Stimulated activated CD4-positive, alpha-beta T cell treated with anti-CD3 and anti-CD28 coated beads, Interleukin-2, amount 100 ng/mL, for 24 hours (primary cell): ENCODE measurements at places on chromosomes 7 and 10.

DNA sequence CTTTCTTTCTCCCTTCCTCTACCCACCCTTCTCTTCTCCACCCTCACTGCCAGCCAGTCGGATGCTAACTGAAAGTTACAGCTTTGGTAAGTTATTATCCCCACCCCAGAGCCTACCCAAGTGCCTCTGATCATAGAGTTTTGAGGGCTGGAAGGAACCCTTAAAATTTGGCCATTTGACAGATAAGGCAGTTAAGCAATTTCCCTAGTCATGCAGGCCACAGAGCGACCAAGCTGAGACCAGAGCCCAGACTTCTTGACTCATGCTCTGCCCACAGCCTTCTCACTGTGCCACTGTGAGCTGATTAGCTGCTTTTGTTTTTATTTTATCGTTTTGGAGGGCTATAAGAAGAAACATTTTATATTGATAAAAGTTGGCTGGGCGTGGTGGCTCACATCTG lies 17.2 kb downstream of the SAP25 start:
- no peak for DNase-seq

GRCh38 chr10:13915710-13916109 lies 328.9 kb downstream of the PRPF18 start:
- DNase-seq = no peak

DNA sequence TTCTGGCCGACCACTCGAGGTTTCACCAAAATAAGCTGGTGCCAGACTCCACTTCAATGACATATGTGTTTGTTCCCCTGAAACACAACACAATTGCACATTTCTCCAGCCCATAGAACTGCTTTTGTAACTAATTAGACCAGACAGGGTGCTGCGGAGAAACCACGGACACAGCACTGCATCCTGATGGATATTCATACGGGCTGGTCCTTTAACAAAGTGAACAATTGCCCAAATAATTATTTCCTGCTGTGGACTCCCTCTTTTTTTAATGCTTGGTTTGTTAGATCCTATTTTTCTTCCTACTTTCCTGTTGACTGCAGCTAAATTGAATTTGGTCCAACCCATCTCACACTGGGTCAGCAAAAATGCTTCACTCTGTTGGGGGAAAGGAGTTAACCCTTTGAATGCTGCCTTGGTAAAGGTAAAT lies 198.6 kb upstream of the BMPER start:
- no peak for DNase-seq

DNA sequence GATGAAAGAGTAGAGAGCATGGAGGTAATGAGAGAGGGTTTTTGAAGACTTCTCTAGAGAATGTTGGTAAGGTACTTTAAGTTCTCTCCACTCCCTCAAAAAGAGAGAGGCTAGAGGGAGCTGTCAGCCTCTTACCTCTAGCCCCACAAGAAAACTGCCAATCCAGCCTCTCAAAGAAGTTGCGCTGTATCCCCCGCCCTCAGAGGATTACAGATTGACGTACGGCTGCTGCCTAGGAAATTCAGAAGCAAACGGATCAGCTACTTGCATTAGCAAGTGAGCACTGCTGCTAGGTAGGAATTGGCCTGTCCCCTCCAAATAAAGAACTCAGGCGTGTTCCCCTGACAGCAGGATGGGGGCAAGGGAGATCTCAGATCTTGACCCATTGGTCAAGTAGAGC lies 34.2 kb downstream of the TYW1B start:
- DNase-seq = no peak

- DNase-seq = no peak
Observed at GRCh38 chr7:118286131-118286530, 61.6 kb downstream of the ANKRD7 start.

- no peak for DNase-seq
Observed at GRCh38 chr7:84368122-84368521, 173.5 kb upstream of the SEMA3A start.

GRCh38 chr10:77180104-77180503 lies 457.5 kb downstream of the KCNMA1 start:
- DNase-seq = no peak

GRCh38 chr10:116763440-116763839 lies 21.1 kb upstream of the HSPA12A start:
- DNase-seq = no peak

- no peak for DNase-seq
Observed at GRCh38 chr10:22834471-22834870, 93.4 kb upstream of the ARMC3 start.

- DNase-seq = peak; percentile 18
Observed at GRCh38 chr7:52017802-52018679, 701.4 kb upstream of the COBL start.

- peak; percentile 45 for DNase-seq
Observed at GRCh38 chr10:119029613-119030420, at the start of gene NANOS1. Gene NANOS1 (plus strand): TSS chr10:119029714. CDS start chr10:119029802, 88 bp downstream.

GRCh38 chr10:127243490-127244272 lies 47.3 kb upstream of the INSYN2A start:
- DNase-seq = no peak

GRCh38 chr10:4887501-4887900 lies 61.5 kb downstream of the AKR1E2 start:
- no peak for DNase-seq

- DNase-seq = no peak
Observed at GRCh38 chr7:39651265-39651664, 27.9 kb downstream of the RALA start.

DNA sequence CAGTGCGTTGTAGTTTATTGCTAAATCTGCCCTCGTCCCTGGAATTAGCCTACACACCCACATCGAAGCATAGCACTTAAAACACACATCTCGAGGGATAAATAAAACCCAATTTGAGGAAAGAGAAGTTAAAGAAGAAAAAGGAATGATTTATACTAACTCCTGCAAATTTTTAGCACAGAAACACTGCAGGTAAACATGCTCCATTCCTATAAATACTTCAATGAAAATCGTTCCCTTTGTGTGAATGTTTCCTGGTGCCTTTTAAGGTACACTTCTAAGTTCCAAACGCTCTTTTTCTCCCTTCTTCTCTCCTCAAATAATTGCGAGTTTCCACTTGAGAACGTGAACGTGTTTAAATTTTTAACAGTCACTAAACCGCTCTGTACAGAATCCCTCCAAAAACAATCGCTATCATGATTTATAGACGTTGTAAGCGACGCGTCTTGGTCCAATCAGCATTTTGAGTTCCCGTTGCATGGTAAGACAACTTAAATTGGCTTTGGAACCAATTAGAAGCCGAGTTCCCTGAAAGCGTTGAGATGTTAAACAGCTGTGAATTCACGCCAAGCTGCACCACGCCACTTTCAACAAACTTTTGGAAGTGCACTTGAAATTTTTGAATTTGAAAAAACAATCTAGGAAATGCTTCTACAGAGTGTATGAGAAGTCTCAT lies 12.5 kb upstream of the EBLN1 start:
- no peak for DNase-seq

DNA sequence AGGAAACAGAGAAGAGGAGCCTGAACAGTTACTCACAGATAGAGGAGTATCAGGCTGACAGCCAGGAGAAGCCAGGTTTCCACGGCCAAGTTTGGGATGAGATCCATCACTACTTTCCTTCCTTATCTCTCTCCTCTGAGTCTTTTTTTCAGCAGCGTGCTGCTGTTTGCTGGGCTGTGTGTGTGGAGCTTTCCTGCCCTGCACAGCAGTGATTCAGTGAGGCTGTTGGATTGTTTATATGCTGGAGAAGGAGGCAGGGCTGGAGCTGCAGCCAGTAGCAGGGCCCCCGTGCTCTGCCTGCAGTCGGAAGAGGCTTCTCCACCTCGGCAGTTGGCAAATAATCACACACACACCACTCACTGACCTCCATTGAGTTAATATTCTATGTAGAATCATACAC lies at the start of gene CYP3A7:
CYP3A7 (minus strand) TSS at position 210 of the 400 bp plus-strand sequence; CDS start at position 107, 103 bp downstream.
- no peak for DNase-seq

DNA sequence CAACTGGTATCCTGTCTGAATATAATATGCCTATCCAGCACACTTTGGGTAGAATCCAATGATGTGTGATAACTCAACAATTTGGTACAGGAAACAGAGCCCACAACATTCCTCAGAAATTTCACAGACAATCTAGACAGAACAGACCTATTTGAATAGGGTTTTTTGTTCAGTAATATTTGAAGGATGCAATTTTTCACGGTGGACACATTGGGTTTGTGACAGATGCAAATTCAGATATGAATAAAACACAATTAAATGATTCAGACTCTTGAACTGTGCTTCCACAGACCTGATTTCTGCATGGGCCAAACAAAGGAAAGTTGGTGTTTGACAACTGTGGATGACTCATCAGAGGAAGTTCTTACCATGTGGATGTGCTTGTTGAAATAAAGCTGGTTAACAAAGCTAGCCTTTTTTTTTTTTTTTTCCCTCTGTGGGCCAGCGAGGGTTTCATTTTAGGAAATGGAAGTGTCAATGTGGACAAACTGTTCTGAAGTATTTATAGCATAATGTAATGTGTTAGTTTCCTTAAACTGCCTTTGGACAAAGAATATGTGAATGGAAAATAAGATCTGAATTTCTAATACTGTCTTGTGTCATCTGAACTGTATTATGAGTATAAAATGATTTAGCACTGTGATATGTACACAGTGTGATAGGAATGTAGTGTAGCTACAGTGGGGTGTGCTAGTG lies 43.2 kb upstream of the FAM133B start:
- DNase-seq = no peak

DNA sequence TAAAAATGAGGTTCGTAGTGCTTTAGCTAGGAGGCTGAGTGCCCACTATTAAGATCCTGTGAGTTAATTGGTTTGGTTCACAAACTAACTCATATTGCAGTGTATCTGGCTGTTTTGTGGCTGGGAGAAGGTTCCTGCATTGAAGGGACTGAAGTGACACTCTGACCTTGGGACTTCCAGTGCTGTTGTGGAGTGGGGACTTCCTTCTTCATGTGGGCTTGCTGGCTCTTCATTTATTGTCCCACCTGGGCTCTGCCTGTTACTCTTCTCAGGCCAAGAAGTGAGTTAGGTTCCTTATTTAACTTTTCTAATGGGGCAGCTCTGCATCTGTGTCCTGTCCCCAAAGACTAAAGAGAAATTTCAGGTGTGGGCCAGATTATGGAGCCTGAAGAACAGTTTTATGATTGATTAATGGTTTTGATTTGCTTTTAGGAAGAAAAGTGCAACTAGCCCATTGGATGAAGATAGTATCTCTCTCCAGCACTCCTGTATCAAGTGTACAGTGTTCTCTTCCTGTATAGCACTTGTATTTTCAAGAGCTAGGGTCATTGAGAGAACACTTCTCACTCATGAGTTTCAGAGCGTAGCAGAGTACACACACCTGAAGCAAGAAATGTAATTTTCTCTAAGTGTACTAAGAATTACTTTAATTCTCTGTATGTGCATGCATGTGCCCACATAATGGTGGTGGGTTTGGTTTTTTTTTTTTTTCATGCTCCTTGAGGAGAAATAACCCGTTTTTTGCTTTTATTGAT lies 54.8 kb downstream of the AUTS2 start:
- DNase-seq = no peak

GRCh38 chr7:122092964-122093797 lies 50.9 kb downstream of the AASS start:
- DNase-seq = peak; percentile 66

GRCh38 chr7:153640586-153640985 lies 411.6 kb upstream of the DPP6 start:
- no peak for DNase-seq

- DNase-seq = no peak
Observed at GRCh38 chr7:31004393-31004792, 40.6 kb downstream of the GHRHR start.

DNA sequence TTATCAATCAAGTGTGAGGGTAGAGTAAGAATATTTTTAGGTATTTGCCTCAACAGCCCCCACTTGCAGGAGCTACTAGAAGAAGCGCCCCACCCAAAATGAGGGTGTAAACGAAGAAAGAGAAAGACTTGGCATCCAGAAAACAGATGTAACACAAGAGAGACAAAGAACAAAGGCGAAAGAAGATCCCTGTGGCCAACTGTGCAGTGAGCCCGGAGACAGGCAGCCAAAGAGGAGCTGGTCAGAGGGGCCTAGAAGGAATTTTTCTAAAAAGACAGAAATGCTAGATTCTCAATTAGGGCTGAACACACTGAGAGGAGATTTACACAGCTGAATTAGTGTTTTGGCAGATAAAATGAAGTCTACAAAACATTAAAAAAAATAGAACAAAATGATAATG lies 29.6 kb upstream of the EIF5AL1 start:
- no peak for DNase-seq

GRCh38 chr7:45514944-45515343 lies 59.2 kb upstream of the ADCY1 start:
- DNase-seq = no peak

GRCh38 chr10:114151892-114152291 lies 22.1 kb downstream of the CCDC186 start:
- DNase-seq = no peak

DNA sequence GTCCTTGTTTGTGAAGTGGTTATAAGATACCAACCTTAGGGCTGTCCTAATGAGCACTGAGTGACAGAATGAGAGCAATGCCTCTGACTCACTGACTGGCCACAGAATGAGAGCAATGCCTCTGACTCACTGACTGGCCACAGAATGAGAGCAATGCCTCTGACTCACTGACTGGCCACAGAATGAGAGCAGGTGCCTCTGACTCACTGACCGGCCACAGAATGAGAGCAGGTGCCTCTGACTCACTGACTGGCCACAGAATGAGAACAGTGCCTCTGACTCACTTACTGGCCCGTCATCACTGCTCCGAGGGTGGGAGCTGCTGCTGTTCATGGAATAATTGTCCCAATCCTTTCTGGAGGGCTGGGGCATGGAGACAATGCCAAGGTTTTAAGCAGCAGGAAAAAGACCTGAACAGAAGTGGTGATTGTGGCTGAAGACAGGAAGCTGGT lies 265.2 kb upstream of the PPP2R2D start:
- DNase-seq = no peak

- no peak for DNase-seq
Observed at GRCh38 chr7:132291481-132291880, 284.8 kb downstream of the PLXNA4 start.

GRCh38 chr7:19574131-19574530 lies 134.7 kb downstream of the POLR1F start:
- DNase-seq = no peak

DNA sequence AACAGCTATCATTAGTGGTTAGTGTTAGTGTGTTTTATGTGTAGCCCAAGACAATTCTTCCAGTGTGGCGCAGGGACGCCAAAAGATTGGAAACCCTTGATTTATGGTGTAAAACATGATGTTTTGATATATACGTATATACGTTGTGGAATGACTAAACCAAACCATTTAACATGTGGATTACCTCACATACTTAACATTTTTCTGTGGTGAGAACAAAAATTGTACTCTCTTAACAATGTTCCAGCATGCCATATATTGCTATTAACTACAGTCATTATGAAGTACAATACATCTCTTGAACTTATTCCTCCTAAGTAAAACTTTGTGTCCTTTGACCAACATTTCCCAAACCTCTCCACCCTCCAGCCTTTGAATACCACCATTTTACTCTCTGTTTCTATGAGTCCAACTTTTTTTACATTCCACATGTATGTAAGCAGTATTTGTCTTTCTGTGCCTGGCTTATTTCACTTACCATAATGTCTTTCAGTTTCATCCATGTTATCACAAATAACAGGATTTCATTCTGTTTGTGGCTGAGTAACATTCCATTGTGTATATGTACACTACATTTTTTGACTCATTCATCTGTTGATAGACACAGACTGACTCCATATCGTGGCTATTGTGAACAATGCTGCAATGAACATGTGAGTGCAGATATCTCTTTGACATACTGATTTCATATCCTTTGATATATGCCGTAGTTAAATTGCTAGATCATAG lies 42.2 kb upstream of the MAGI2 start:
- DNase-seq = no peak

- DNase-seq = no peak
Observed at GRCh38 chr7:76146374-76146773, 55.3 kb upstream of the SRRM3 start.
